ENCODE measurements at places on chromosomes 1 and 21.

DNA sequence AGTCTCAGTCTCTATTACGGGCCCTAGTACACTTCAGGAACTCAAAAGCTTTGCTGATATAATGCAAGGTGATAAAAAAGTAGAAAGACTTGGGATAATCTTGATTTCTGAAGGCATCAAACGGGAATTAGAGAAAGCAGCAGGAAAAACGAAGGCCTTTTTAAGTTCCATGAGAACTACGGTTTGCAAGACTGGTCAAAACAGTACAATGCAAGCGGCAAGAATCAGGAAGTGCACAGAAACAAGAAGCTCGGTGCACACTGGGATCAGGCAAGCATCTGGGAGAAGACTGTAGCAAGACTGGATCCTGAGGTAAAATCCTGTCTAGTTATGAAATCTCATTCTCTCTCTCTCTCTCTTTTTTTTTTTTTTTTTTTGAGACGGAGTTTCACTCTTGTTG lies 28.6 kb downstream of the NTMT2 start:
- H3K27me3 ChIP-seq, result peaks cover 2% of the 10 kb centered on the region
- H3K36me3 ChIP-seq, result no peaks in the 10 kb centered on the region
- no peaks in the 10 kb centered on the region for H3K4me1 ChIP-seq
- no peak for DNase-seq
- no peak overlapping the region for H3K4me3 ChIP-seq

DNA sequence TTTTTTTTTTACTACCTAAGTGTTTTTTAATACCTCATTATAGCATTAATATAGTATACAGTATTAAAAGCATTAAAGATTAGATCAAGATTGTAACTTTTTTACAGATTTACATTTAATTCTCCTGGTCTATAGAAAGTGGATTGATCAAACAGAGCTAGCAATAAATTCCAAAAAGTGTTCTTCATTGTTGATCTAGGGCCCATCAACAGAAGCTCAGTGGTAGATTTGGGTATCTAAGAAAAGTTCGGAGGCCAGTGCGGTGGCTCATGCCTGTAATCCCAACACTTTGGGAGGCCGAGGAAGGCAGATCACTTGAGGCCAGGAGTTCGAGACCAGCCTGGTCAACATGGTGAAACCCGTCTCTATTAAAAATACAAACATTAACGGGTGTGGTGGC lies 12.5 kb downstream of the NUP210L start:
- H3K27me3 ChIP-seq, result no peaks in the 10 kb centered on the region
- no peak overlapping the region for H3K27ac ChIP-seq
- no peaks in the 10 kb centered on the region for H3K4me1 ChIP-seq
- H3K36me3 ChIP-seq, result no peaks in the 10 kb centered on the region
- no peak for DNase-seq

GRCh38 chr1:8343464-8344001 lies 25.6 kb downstream of the SLC45A1 start:
- no peak overlapping the region for H3K4me3 ChIP-seq
- no peak for DNase-seq
- no peak overlapping the region for H3K27ac ChIP-seq
- peaks cover 13% of the 10 kb centered on the region for H3K4me1 ChIP-seq

- H3K27me3 ChIP-seq, result peaks cover 2% of the 10 kb centered on the region
- H3K4me1 ChIP-seq, result no peaks in the 10 kb centered on the region
- DNase-seq, result no peak
- no peaks in the 10 kb centered on the region for H3K36me3 ChIP-seq
These were observed 45.4 kb downstream of the ETS2 start for GRCh38 chr21:38851101-38851500.

DNA sequence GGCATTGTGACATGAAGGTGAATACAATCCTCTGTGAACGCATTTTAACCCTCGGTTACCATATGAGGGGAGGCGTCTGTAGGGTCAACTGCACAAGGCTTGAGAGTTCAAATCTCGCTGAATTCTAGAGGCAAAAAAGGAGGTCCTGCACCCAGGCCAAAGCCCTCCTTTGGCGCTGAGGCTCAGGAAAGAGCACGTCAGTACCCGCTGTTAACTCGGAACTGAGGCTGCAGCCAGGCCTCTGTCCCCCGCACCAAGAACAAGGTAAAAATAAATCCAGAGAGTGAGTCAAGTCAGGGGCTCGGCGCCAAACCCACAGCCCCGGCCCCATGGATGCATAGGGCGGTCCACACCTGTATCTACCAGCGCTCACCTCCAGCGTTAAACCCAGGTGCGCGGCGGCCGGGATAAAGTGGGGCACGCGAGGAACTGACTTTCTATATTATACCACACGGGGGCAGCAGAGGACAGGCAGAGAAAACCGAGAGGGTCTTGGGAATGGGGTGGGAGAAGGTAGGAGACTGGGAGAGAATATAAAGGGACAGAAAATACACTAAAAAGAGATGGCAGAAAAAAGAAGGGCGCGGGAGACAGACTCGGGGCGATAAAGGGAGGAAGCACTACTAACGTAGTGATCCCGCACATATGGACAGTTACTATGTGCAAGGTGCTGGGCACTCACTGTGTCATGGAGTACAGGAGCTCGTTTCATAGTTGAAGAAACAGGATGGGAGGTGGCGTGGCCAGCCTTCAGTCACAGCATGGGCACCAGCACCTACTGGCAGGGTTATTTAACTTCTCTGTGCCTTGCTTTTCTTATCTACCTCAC lies 54.9 kb downstream of the DMRTA2 start:
- H3K4me3 ChIP-seq, result no peak overlapping the region
- H3K27ac ChIP-seq, result no peak overlapping the region
- DNase-seq, result peak; percentile 69
- H3K36me3 ChIP-seq, result peaks cover 6% of the 10 kb centered on the region

- H3K4me1 ChIP-seq, result no peaks in the 10 kb centered on the region
- no peak overlapping the region for H3K4me3 ChIP-seq
- H3K27me3 ChIP-seq, result no peaks in the 10 kb centered on the region
- no peak for DNase-seq
- H3K27ac ChIP-seq, result no peak overlapping the region
- no peaks in the 10 kb centered on the region for H3K36me3 ChIP-seq
These were observed 19.3 kb downstream of the GJA5 start for GRCh38 chr1:147741065-147741464.

GRCh38 chr1:182283746-182284544 lies 107.6 kb downstream of the GLUL start:
- H3K27me3 ChIP-seq, result no peaks in the 10 kb centered on the region
- no peak overlapping the region for H3K4me3 ChIP-seq
- peaks cover 8% of the 10 kb centered on the region for H3K4me1 ChIP-seq

DNA sequence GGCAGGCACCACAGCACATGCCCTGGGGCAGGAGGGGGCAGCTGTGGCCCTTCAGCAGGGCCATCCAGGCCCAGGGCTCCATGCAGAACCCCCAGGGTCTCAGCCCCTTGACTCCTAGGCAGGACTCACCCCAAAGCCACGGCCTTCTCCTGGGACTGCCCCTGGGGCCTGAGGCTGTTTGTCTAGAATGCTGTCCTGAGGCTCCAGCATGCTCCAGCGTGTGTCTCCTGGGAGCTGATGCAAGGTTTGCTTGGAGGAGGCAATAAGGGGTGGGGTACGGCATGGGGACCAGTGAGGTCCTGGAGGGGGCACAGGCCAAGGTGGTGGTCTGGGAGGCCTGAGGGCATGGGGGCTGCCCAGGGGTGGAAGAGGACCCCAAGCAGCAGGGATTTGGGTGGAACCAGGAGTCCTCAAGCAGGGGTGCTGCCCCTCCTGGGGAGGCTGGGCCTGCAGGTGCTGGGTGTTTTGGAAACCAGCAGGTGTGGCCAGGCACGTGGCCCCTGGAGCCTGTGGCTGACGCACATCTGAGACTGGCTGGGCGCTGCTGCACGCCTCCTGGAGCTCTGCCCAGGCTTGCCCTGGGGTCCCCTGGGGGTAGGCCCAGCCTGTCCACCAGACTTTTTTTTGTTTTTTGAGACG lies 7.8 kb upstream of the CALML6 start:
- peaks cover 4% of the 10 kb centered on the region for H3K27me3 ChIP-seq
- no peak overlapping the region for H3K27ac ChIP-seq
- H3K4me1 ChIP-seq, result peaks cover 12% of the 10 kb centered on the region
- H3K4me3 ChIP-seq, result no peak overlapping the region
- DNase-seq, result peak; percentile 63
- no peaks in the 10 kb centered on the region for H3K36me3 ChIP-seq

DNA sequence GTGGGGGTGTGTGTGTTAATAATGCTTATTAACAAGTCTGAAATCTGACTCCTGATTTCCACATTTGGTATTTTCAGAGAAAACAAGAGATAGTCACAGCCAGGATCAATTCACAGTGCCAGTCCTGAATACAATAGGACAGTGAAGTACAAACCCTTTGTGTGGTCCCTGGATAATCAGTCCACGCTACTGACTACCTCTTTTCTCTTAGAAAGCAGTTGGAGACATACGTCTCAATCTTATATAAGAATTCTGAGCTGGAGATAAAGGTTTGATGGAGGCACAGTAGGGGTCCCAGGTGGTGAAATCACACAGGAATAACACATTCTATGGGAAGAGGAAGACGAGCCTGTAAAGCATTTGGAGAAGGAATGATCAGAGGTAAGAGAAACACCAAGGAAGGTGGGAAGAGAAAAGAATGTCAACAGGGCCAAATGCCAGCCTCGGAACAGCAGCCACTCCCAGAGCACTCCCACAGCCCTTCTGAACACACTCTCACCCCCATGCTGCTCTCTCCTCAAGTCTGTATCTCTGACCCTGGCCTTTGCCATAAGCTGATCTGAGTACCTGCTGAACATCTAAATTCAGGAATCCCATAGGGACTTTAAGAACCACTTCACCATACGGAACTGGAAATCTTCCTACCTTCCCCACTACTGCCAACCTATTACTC lies 48.6 kb downstream of the TRAF5 start:
- H3K4me3 ChIP-seq, result no peak overlapping the region
- H3K4me1 ChIP-seq, result no peaks in the 10 kb centered on the region
- no peak for DNase-seq
- H3K27ac ChIP-seq, result no peak overlapping the region

GRCh38 chr1:183544598-183545297 lies 45.5 kb downstream of the NCF2 start:
- H3K4me1 ChIP-seq, result peaks cover 31% of the 10 kb centered on the region
- DNase-seq, result no peak
- H3K36me3 ChIP-seq, result no peaks in the 10 kb centered on the region
- peak overlapping the region; percentile 72 for H3K4me3 ChIP-seq
- peaks cover 3% of the 10 kb centered on the region for H3K27me3 ChIP-seq

DNA sequence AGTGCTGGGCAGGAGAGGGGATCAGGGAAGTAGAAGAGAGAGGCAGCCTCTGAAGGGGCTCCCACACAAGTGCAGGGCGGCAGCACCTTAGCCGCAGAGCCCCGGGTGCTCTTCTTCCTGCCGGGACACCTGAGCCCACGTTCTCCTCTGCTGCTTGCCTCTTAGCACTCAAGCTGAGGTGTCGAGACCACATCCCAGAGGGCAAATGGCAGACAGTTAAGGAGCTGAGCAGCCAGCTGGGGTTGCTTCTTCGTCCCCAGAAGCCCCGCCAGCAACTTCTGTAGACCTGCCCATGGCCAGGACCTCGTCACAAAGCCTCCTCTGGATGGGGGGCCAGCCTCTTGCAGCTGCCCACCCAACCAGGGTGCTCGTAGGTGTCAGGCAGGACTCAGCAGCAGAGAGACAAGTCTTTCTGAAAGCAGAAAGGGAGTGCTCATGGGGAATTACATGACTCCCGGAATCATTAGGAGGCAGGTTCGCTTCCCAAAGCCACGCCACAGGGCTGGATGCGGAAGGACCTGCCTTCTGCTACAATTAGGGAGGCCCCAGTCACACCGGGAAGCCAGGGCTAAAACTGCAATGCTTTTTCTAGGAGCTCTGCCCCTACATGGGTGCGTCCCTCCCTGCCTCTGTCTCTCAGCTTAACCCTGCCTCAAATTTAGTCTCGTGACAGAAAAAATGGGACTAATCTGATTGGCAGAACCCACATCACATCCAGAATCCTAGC lies 141.4 kb upstream of the RAB4A start:
- peaks cover 1% of the 10 kb centered on the region for H3K27me3 ChIP-seq

DNA sequence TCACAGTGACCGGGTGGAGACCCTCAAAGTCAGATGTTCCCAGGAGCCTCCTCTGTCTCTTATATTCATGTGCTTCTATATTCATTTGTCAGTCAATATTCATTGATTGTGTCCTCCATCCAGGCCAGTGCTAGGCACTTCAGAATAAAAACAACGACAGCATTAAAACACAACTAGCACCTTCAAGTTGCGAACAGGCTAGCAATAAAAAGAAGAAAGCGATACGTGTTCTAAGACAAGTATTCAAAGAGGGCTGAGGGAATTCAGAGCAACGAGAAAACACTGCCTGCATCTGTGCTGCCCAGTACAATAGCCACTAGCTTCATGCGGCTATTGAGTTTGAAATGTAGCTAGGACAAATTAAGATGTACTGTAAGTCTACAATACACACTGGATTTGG lies 138.0 kb downstream of the PLXNA2 start:
- H3K27ac ChIP-seq, result no peak overlapping the region
- no peak overlapping the region for H3K4me3 ChIP-seq
- peaks cover 6% of the 10 kb centered on the region for H3K27me3 ChIP-seq
- H3K36me3 ChIP-seq, result no peaks in the 10 kb centered on the region
- H3K4me1 ChIP-seq, result peaks cover 26% of the 10 kb centered on the region

GRCh38 chr1:45584351-45585109 lies 689 bp downstream of the NASP start:
- H3K4me3 ChIP-seq, result peak overlapping the region; percentile 100
- no peaks in the 10 kb centered on the region for H3K36me3 ChIP-seq
- H3K4me1 ChIP-seq, result peaks cover 8% of the 10 kb centered on the region
- peak overlapping the region; percentile 97 for H3K27ac ChIP-seq

- peaks cover 10% of the 10 kb centered on the region for H3K27me3 ChIP-seq
- peaks cover 20% of the 10 kb centered on the region for H3K4me1 ChIP-seq
- H3K4me3 ChIP-seq, result no peak overlapping the region
- no peaks in the 10 kb centered on the region for H3K36me3 ChIP-seq
- H3K27ac ChIP-seq, result no peak overlapping the region
These were observed 1.8 kb downstream of the GPR3 start for GRCh38 chr1:27394282-27394658.

DNA sequence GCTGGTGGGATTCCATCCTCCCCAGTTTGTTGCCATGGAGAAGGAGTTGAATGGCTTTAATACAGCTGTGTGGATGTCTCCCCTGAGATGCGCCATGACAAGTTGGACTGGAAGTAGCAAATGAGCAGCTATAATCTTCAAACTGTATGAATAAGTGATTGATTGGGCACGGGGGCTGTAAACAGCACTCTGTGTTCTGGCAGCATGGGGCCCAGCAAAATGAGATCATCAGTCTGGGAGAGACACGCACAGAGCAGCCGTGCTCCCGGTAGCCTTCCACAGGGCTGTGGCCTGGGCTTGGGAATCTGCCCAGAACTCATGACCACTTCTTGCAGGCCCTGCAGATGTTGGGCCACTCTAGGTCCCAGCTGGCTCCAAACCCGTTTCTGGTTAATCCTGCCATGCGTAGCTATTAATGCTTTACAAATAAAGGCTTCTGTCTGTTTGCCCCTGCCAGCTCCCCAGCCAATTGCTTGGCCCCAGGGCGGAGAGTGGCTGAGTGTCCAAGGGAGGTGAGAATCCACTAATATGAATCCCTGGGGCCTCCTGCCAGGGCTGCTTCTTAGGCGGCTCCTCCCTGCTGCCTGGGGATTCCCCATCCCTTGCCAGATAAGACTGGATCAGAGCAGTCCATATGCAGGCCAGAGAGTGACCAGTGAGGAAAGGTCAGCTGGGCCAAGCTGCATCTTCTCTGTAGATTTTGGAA lies 642.9 kb downstream of the AJAP1 start:
- H3K27ac ChIP-seq, result peak overlapping the region; percentile 28
- H3K4me1 ChIP-seq, result no peaks in the 10 kb centered on the region
- DNase-seq, result no peak
- H3K27me3 ChIP-seq, result no peaks in the 10 kb centered on the region
- peaks cover 6% of the 10 kb centered on the region for H3K36me3 ChIP-seq

Data from glutamatergic neuron (in vitro differentiated cells).